AG10803 (cell line): ENCODE measurements at places on chromosomes 16 and 17.

DNA sequence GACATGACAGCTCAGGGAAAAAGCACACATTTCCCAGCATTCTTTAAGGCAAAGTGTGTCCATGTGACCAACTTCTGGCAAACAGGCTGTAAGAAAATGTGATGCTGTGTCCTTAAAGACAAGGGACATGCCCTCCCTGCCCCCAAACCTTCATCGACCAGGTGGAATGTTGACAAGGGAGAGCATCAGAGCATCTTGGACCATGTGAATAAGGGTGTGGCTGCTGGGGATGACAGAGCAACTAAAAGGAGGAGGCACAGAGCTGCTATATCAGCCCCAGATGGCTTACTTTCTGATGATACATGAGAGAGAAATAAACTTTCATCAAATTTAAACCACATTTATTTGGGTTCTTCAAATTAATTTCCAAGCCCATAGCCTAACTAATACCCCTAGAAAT, 2.2 kb upstream of the ZNF23 start:
- no peak for DNase-seq

DNA sequence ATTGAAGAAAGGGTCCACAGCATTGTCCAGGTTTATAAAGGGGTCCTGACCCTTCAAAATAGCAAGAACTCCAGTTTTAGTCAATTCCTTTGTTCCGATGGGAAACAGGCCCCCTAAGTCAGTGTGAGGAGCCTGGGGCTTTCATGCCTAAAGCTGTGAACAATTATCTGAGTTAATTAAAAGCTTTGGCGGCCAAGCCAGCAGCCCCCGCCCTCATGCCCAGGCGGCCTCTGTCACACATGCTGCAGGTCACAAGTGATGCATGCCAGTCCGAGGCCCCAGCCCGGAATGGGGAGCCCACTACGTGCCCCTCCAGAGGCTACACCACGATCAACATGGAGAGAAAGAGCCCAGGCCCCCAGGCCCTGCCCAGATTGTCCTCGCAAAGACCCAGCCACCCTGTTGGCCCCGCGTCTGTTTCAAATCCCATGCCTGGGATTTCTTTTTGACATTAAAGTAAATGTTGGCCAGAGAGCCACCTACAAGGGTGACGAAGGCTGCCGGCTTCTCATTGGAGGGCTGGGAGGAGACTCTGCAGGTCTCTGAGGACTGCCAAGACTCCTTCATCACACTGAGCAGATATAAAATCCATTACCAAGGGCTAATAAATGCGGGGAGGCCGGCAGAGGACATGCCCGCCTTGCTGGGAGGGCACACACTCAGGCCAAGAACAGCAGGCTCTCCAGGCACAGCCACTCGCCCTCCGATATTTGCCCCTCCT, 14.5 kb upstream of the PITPNM3 start:
- no peak for DNase-seq

DNA sequence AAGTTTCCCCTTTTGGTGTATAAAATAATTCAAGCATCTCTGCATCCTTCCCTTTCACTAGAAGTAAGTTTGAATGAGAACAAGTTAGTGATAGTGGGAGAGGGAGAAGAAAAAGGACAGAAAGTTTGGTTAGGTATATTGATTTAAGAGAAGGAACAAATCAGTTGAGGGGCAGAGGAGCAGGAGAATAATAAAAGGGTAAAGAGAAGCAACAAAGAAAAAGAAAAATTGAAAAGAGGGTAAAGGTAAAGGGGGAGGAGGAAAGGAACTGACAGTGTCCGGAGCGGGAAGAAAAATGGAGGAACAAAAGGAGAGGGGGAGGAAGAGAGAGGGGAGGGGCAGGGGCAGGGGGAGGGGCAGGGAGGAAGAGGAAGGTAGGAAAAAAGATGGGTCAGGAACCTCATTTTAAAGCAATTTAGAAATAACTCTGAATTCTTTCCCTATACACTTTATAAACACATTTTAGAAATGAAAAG, 6.3 kb upstream of the IGF2BP1 start:
- DNase-seq, result no peak

GRCh38 chr16:69270831-69271230, 40.3 kb upstream of the VPS4A start:
- DNase-seq, result no peak

- no peak for DNase-seq
Measured at GRCh38 chr17:49707246-49707607, 537 bp downstream of the SLC35B1 start.

DNA sequence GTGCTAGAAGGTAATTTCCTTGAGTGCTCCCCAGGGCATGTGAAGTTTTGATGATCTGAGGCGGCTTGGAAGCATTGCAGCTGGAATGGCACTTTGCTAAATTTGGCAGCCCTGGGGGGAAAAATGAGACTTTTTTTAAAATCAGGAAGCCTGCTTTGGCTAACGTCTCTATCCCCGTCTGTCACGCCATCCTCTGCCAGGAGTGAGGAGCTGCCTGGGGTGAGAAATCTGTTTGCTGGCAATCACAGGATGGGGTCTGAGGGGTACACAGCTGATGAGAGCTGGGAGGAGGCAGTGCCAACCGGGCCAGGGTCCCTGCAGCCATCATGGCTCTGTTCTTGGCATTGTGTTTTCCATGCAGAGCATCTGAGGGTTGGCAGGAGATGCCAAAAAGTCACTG, 2.0 kb downstream of the ABCC12 start:
- DNase-seq, result no peak

DNA sequence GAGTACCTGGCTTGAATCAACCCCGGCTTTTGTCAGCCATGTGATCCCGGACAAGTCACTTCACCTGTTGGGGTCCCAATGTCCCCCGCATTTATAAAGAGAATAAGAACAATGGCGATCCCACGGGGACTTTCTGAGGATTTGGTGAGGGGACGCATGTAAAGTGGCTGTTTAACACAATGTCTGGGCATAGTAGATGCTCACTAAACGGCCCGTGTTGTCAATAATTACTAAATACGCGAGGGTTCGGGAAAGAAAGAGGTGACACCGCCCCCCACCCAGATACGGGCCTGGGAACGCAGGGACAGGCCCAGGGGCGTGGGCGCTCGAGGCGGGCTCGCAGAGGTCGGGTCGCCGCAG, 1.8 kb downstream of the SYNGR3 start:
- no peak for DNase-seq
